Foreskin melanocyte (primary cell): ENCODE measurements at places on chromosomes 11 and 22.
A peak's percentile ranks its signal among the peaks of the same experiment; 100 is the strongest.

DNA sequence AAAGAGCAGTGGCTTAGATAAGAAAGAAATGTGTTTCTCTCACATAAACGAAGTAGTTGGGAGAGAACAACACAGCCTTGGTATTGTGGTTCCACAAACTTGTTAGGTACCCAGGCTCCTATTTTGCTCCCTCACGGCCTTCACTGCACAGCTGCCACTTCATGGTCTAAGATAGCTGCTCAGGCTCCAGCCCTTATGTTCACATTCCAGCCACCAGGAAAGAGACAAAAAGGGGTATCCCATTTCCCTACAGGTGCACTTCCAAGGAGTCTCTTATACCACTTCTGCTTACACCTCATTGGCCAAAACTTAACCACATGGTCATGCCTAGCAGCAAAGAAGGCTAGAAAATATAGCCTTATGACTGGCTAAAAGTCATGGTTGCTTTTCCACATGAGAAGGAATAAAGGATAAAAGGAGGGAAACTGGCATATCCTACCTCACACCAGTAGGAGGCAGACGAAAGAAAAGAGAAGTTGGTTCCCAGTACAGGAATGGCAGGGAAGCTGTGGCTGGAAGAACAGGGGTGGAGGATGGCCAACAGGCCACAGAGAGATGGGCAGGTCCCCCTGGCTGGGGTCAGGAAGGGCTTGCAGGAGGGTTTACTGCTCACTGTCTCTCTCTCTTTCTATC lies 5.4 kb upstream of the HDHD5 start:
- no peak for DNase-seq

- no peak for DNase-seq
Observed at GRCh38 chr11:68002938-68003845, 705 bp downstream of the UNC93B1 start.

DNA sequence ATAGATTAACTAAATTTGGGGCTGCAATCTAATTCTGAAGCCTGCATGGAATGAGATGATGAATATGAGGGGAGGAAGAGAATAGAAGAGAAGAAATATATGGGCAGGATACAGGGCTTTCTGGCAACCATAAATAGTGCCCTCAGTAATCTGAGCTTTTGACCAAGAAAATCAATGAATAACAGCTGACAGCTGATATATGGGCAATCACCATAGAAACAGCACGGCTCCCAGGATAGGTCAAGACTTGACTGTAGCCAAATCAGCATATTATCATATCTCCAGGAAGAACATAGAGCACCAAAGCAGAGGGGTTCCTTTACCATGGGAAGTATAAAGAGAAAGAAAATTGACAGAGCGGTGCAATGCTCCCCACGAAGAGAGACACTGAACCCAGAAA lies 643.8 kb upstream of the TENM4 start:
- no peak for DNase-seq

GRCh38 chr11:10407749-10408685 lies 47.0 kb upstream of the AMPD3 start:
- no peak for DNase-seq

DNA sequence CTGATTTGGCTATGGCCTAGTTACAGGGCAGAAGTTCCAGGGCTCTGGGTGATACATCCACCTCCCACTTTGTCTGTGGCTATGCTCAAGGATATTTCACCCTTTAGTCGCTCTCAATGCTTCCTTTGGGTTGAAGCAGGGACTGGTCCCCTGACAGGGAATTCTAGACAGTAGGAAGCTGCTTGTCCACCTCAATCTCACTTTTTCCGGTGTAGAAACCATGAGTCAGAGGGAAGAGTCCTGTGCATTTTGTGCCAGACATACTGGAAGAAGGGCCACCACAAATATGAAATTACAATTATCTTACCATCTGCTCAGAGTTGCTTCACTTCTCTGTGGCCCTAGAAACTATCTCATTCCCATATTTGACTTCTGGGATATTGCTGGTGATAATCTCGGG lies 413.7 kb upstream of the FAT3 start:
- no peak for DNase-seq

DNA sequence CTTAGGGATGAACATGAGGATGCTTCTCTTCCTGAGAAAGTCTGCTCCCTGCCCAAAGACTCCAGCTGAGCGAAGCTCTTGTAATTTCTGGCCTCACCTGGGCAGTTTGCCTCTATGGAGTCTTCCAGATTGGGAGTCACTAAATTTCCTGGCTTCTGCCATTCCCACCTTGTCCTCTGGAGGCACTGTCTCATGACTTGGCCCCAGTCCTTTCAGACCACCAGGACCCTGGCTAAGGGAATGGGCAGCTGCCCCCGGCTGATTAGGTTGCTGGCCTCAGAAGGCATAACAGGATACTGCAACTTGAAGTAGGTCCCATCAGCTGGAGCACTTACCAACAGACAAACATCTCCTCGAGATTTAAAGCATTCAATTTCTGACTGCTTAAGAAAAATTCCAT lies 128.1 kb upstream of the SPON1 start:
- DNase-seq = no peak

GRCh38 chr11:62921201-62921572 lies at the start of gene CHRM1:
Gene CHRM1, minus strand, starts transcription at chr11:62921363. Its CDS starts 10,263 bp downstream, at chr11:62911100.
- no peak for DNase-seq

- DNase-seq = no peak
Observed at GRCh38 chr11:15920856-15921629, 435.3 kb downstream of the SOX6 start.

GRCh38 chr11:118488480-118489109 lies 38.7 kb upstream of the TTC36 start:
- DNase-seq = peak; percentile 61

GRCh38 chr22:46879083-46879482 lies 116.6 kb downstream of the TBC1D22A start:
- DNase-seq = no peak

- no peak for DNase-seq
Observed at GRCh38 chr11:19756675-19757475, 44.2 kb downstream of the NAV2 start.

- DNase-seq = no peak
Observed at GRCh38 chr11:22433094-22433455, 94.9 kb downstream of the SLC17A6 start.

GRCh38 chr22:46070803-46071450 lies 79.4 kb upstream of the PPARA start:
- no peak for DNase-seq

DNA sequence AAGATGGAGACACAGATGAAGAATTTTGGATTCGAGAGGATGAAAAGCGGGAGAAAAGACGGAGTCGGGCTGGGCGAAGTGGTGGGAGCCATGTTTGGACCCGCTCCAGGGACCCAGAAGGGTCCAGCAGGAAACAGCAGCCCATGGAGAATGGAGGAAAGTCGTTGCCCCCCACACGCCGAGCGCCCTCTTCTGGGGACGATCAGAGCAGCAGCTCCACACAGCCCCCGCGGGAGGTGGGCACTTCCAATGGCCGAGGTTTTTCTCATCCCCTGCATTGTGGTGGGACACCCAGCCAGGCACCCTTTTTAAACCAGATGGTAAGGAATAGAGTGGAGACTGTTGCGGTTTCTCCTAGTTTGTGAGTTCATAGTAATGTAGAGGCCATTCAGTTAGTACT lies 22.8 kb upstream of the SLC25A18 start:
- no peak for DNase-seq

GRCh38 chr11:126739499-126740145 lies 260.9 kb downstream of the KIRREL3 start:
- no peak for DNase-seq

GRCh38 chr11:9028581-9028980 lies 24.8 kb upstream of the NRIP3 start:
- DNase-seq = no peak

- DNase-seq = peak; percentile 32
Observed at GRCh38 chr11:32852207-32852606, 22.5 kb downstream of the PRRG4 start.

GRCh38 chr11:1868636-1869291 lies 15.9 kb downstream of the LSP1 start:
- no peak for DNase-seq

GRCh38 chr11:102761646-102762238 lies 18.7 kb downstream of the MMP10 start:
- peak; percentile 51 for DNase-seq

DNA sequence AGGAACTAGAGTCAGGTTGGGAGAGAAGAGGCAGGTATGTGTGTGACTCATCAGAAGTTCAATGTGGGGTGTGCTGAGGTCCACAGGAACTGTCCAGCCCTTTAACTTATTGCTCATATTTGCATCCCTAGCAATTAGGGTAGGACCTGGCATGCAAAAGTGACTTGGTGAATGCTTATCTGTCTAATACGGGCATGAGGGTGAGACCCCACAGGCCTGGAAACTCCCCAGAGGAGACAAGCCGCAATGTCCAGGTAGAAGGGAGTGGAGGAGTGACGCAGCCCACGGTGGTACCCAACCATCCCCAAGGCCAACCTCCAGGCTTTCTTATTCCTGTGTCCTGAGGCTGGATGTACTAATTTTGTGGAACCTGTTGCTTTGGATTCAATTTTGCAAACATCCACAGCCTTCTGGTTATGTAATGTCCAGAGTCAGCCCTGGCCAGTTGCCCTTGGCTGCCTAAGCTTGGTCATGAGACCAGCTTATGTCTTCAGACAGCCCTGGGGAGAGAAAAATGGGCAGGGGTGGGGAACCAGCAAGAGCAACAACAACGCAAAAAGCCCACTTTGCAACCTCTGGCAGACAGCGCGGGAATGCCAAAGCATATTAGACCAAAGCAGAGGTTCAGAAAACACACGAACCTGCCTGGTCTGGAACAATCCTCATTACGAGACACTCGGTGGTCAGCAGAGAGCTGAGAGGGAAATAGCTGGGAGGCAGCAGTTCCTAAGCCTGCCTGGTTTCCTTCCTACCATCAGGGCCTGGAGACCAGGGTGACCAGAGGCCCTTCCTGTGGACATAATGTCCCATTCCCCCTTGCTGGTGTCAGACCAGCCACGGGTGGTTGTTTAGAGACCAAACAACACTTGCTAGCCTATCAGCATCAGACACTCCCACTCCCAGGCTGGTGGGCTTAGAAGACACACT lies 49.3 kb downstream of the TIMP3 start:
- no peak for DNase-seq

GRCh38 chr11:118168751-118169150 lies 7.7 kb downstream of the SCN2B start:
- no peak for DNase-seq

DNA sequence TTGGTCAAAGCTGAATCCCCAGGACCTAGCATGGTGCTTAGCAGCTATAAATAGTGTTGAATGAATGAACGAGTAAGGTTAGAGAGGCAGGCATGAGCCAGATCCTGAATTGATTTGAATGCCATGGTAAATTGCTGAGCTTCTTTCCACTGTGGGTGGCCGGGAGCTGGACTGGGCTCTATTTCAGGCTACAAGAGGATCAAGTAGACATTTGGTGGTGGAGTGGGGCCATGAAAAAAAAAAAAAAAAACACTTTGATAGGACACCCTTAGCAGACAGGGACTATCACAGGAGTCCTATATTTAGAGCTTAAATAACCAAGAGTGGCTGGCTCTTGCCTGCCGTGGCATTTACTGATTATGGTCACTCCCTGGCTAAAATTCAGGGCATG lies 77.6 kb downstream of the MIAT start:
- no peak for DNase-seq

- DNase-seq = no peak
Observed at GRCh38 chr22:46079861-46080821, 70.2 kb upstream of the PPARA start.

DNA sequence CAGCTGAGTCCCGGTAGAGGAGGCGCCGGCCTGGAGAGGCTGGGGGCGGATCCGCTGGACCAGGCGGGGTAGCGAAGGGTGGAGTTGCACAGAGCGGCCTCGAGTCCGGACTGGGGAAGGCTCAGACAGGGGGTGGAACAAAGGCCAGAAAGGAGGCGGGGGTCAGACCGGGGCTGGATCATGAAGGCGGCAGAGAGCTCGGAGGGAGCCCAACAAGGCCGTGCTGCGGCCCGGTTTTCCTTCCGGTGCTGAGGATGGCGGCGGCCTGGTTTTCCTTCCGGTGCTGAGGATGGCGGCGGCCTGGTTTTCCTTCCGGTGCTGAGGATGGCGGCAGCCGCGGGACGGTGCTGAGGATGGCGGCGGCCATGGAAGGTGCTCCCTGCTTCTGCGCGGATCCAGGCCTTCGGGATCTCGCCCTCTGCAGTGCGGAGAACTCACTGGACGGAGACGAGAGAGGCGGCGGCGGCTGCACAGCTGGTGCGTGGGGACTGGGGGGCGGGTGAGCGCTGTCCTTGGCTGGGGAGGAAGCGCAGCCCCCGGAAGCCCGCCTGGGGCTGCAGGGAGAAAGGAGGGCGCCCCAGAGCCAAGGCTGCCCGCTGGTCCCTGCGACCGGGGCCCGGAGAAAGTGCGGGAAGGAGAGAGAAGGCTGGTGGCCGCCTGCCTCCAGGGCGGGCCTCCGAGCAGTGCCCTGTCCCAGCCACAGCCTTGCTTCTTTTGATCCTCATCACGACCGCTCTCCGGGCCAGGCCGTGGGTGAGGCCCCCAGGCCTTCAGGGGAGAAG lies 350.4 kb upstream of the B3GAT1 start:
- no peak for DNase-seq

DNA sequence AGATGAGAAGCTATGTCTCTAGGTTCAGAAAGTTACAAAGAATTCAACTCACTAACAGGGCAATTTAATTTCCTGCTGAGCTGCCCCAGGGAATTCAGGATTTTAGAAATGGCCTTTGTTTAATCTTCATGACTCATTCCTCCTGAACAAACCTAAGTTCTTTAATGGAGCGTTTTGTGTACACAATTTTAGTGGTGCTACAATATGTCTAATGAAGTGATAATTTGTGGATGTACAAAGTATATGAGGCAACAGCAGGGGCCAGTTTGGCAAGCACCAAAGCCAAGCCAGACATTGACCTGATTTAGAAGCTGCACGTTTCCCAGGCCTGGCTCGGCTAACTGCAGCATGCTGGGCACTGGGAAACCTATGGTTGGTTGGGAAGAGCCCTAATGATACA lies 34.4 kb upstream of the HEPHL1 start:
- DNase-seq = peak; percentile 80

DNA sequence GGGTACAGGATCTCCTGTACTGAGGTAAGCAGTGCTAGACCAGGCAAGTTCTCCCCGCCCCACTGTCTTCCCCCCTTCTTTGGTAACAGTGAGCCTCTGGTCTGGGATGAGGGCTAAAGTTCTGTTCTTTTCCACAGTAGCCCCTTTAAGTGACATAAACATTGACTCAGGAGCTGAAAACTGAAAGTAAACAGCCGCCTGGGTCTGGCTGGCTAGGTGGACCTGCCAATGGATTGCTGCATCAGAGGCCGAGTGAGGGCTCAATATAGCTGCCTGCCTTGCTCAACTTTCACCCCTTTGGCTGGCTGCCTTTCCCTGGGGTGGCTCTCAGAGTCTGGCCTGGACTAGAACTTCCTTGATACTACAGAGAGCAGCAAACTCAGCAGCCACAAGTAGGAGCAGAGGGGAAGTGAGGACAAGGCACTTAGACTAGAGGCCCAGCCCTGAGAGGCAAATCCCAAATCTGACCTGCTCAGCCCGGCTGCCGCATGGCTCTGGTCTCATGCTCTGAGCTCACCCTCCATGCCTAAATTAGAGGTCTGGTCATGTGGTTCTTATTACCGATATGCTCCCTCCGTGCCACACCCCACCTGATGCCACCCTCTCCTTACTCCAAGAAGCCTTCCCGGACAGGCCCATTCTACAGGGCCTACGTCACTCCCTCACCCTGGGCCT lies 9.6 kb upstream of the UCP3 start:
- no peak for DNase-seq
